ENCODE measurements at places on chromosomes 5 and 9.

GRCh38 chr9:135780626-135781025 is 78.6 kb downstream of the KCNT1 start:
- no peak for DNase-seq

DNA sequence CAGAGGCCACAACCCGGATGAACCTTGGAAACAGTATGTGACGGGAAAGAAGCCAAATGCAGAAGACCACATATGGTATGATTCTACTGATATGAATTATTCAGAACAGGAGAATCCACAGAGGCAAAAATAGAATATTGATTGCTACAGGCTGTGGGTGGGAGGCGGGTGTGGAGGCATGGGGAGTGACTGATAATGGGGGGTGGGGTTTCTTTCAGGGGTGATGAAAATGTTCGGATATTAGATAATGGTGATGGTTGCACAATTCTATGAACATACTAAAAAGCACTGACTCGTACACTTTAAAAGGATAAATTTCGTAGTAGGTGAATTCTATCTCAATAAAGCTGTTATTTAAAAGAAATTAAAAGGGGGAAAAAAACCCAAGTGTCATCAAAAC is 10.7 kb downstream of the IL4 start:
- no peak for DNase-seq

GRCh38 chr5:94691949-94692348 is 73.5 kb downstream of the SLF1 start:
- no peak for DNase-seq

GRCh38 chr9:122056484-122056883 is 36.6 kb downstream of the TTLL11 start:
- DNase-seq = peak; percentile 52

GRCh38 chr9:82404196-82404870 is 415.8 kb downstream of the SPATA31D1 start:
- DNase-seq = no peak

DNA sequence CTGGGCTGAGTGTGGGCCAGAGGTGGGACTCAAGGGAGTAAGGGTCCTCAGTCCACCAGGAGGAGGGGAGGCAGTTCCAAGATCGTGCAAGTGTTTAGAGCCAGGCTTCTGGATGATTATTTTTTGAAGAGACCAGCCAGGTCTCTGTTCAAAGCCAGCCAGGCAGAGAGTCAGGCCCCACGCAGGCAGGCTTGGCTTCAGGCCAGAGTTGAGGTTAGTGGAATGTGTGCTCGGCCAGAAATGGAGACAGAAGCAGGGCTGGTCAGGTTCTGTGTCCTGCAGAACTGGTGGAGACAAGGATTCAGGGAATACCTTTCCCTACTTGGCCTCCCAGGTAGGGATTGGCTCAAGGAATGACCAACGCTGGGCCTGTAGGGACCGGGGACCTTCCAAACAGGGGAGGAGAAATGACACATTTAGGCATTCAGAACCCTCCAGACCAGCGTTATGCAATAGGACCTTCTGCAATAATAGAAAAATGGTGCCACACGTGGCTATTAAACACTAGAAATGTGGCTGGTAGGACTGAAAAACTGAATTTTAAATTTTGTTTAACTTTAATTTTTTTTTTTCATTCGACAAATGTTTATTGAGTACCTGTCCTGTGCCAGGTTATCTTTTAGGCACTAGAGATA is 106.2 kb downstream of the CMYA5 start:
- DNase-seq = peak; percentile 75

GRCh38 chr9:108720191-108720642 is 135.6 kb downstream of the ACTL7B start:
- no peak for DNase-seq

DNA sequence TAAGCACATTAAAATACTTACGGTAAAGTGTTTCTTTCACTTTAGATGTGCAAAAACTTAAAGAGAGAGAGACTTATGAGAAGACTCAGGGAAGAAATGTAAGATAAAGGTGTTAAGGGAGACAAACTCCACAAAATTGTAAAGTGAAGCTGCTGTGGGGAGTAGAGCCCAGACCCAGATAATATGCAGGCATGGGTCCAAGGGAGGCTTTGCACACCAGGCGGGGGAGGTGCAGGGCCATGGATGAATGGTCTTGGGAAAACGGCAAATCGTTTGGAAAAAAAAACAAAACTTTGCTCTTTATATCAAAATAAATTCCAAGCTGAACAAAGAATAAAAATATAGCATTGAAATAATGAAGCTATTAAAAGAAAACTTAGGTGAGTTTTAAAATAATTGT is 9.1 kb downstream of the SYK start:
- DNase-seq = no peak

- DNase-seq = no peak
Observed at GRCh38 chr5:39115644-39116343, 41.6 kb upstream of the RICTOR start.

DNA sequence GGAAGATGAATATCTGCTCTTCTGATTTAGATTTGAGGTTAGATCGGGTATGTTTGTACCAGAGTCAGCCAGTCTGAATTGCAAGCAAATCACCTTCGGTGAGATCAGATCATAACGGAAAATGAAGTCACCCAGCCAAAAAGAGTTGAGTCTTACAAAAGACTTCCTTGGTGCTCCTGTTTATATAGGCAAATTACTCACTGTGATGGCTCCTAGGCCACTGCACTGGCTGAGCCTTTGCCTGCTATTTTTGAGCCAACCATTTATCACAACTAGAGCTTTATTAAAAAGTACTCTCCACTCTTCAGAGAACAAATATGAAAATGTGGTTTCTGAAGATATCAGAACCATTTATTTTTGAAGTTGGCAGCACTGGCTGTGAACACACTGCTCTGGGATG is 277.7 kb upstream of the PCSK5 start:
- DNase-seq = no peak

- no peak for DNase-seq
Observed at GRCh38 chr5:135556620-135557019, 20.9 kb upstream of the NEUROG1 start.

GRCh38 chr5:142422429-142422828 is 97.6 kb upstream of the SPRY4 start:
- no peak for DNase-seq

- no peak for DNase-seq
Observed at GRCh38 chr9:114774524-114774923, 31.3 kb downstream of the TNFSF15 start.

DNA sequence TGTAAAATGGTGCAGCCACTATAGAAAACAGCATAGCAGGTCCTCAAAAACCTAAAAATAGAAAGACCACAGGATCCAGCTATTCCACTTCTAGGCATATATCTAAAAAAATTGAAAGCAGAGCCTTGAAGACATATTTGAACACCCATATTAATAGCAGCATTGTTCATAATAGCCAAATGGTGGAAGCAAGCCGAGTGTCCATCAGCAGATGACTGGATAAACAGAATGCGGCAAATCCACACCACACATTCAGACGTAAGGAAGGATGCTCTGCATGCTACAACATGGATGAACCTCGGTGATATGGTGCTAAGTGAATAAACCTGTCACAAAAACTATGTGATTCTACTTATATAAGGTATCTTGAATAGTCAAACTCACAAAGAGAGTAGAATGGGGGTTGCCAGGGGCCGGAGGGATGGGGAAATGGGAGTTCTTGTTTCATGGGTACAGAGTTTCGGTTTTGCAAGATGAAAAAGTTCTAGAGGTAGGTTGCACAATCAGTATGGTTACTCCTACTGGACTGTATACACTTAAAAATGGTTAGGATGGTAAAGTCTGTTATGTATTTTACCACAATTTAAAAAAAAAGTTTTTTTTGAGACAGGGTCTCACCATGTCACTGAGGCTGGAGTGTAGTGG is 17.1 kb upstream of the HSD17B3 start:
- no peak for DNase-seq

DNA sequence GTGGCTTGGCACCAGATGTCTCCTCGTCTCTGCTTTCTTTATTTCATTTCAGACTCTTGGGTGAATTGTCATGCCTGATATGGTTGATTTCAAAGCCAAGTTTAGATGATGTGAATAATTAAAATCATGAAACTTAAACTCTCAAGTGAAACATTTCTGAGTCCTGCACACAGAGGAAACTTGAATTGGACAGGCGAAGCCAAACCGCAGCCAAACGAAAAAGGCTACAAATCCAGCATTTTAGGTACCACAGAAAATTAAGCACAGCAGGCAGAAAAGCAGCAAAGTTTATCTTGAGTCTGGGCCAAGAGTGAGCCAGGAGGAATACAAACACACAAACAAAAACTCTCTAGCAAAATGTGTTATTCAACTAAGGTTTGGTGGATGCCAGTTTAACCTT is 659.8 kb upstream of the KLF4 start:
- DNase-seq = no peak

- no peak for DNase-seq
Observed at GRCh38 chr9:93517331-93517730, 59.1 kb upstream of the PHF2 start.

DNA sequence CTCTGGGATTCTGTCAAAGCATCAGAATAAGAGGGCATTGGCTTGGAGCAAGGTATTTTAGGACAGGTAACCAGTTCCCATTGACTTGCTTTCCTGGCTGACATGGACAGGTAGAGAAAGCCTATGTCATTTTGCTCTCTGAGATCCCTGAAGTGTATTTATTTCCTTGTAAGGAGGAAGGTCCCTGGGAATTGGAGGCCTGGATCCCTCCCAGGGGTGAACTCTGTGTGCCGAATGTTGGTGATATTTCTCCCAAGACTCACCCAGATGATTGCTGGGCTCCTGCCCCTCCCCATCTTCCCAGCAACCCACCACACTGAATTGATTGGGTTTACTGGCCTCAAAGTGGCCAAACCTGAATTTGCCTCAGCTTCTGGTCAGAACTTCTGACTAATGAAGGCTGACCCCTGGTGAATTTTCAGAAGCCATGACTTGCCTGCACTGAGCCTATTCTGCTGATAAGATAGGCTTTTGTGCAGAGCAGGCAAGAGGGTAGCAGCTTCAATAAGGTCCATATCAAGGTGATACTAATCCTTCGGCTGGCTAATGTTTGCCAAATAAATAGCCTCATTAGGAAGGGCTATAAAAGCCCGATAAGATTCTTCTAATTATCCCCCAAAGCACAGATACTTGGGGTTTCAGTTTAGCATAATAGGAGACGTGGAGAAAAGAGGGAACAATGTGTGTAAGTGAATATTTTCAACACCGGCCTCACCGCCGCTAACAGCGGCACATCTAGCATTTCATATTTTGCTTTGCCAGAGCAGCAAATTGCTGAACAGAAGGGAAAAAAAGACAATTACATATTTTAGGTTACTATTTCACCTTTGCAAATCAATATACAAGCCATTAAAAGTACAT is 152.9 kb upstream of the PITX1 start:
- DNase-seq = no peak

GRCh38 chr9:3528451-3528850 is 2.6 kb upstream of the RFX3 start:
- DNase-seq = no peak

GRCh38 chr9:78620764-78621163 is 323.8 kb downstream of the PSAT1 start:
- DNase-seq = no peak

DNA sequence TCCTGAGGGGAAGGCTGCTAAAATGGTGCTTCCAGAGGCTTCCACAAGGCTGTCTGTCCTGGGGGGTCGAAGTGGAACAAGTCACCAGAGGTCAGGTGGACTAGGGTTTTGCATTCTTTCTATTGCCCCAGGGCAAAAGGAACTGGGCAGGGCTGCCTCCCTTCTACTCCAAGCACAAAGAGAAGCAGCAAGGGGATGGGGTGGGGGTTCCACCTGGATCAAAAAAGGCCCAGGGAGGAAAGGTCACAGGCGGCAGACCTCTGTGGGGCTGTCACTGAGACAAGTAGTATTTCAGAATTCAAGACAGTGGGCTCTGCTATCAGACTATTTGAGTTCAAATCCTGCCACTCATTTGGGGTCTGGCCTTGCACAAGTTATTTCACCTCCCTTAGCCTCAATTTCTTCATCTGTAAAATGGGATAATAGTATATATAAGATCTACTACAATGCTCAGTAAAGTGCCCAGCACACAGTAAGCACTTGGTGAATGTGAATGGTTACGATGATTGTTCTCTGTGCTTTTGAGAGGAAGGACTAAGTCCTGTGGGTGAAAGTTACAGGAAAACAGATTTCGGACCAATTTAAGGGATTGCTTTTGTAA is 1.9 kb upstream of the ARSI start:
- no peak for DNase-seq
